ENCODE measurements at places on chromosomes 11 and 22. TPM values are rescaled to one million over a fixed set of nuclear protein-coding genes. Genes with fewer than 3 reads are reported as not detected.

The TSGA10IP gene
- total RNA-seq, result not detected

The CHKB gene
- total RNA-seq, result 162 TPM

The TBCEL gene
- total RNA-seq, result 15.9 TPM

The SPI1 gene
- total RNA-seq, result 0.57 TPM

The PANX3 gene
- not detected for total RNA-seq

The ISX gene
- total RNA-seq, result not detected

The CRYBA4 gene
- not detected for total RNA-seq

The PDE3B gene
- total RNA-seq, result 99.5 TPM

The PHETA2 gene
- 1.8 TPM for total RNA-seq

The GVQW3 gene
- 2.7 TPM for total RNA-seq

The PIH1D2 gene
- total RNA-seq, result 0.47 TPM
